ENCODE measurements at places on chromosomes 4 and X.
A peak's percentile ranks its signal among the peaks of the same experiment; 100 is the strongest.

DNA sequence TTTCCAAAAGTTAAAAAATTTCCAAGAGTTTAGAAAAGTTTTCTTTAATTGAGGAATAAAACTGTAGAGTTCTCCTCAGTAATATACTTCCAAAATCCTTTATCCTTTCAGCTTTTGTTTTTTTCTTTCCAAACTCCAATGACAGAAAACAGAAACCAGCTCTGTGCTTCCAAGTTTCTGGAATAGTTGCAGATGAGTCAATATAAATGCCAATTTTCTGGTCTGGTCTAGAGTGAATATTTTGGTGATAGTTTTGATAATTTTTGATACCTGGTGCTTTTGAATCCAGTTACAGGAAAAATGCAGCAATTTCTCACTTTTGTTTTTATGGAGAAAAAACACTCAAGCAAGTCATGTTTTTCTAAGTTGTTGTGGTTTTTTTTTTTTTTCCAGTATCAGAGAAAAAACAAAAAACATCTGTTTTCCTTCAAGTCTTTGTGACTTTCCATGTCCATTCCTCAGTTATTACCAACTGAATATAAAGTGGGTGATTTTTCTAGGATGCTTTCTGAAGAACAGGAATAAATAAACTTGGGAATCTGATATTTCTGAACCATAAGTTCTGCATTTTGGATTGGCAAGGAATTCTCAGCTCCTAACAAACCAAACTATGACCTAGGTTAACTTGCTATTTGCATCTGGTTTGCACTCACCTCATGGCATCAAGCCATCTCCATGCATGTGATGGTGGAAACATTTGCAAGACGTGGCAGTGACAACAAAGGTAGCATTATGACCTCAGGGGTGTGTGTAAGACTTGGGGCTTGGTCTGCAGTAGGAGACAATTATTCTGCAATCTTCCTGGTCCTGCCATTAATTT lies 139.1 kb downstream of the VEGFC start:
- no peak for DNase-seq

DNA sequence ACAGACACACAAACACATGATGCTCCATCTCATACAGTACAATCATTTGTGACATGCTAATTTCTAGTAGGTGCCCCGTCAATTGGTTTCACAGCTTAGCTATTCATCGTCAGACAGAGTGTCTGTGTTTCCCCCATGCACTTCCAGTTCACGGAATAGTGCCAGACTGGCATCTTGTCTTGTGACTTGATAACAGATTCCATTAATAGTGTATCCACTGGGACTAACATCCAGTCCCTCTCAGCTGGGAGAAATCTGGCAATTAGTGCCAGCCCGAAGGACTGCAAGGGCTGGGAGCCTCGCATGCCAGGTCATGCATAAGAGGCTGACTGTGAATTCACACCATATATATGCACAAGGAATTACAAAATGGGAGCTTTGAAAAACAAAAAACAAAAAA lies 20.2 kb upstream of the GATB start:
- DNase-seq = no peak

DNA sequence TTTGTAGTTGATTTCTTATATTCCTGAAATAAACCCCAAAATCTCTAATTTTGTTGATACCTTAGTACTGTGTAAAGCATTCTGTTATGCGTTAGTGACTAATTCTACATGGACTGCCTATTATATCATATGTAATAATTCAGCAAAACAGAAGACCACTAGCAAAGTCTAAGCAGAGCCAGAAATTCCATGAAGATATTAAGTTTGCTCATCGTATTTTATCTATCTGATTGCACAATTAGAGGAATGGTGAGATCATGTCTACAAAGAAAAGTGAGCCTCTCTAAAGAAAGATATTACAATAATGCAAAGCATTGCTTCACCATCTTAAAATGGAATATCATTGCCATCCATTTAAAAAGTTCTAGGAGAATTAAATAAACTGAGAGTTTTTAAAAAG lies 374.6 kb upstream of the SLC7A11 start:
- no peak for DNase-seq

- DNase-seq = no peak
Measured at GRCh38 chrX:132651421-132652086, 162.7 kb upstream of the MBNL3 start.

- DNase-seq = no peak
Measured at GRCh38 chr4:128572778-128573241, 236.7 kb upstream of the JADE1 start.

DNA sequence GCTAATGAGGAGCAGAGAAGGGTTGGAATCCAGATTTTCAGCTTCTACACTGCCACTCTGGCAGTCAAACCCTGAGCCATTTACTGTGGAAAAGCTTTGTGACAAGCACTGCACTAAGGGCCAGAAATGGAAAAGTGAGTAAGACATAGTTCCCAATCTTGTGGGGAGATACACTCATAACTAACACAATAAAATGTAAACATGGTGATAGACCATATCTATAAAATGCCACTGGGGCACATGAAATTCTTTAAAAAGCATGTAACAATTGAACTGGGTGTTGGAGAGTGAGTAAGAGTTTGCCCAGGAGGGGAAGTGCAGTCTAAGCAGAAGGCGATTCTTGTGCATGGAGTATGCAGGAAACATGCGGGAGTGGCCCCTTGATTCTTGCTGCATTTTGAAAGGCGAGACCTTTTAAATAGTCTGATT lies 32.0 kb upstream of the ANXA5 start:
- DNase-seq = no peak

- DNase-seq = no peak
Measured at GRCh38 chr4:106318511-106318910, 2.2 kb downstream of the AIMP1 start.

- DNase-seq = no peak
Measured at GRCh38 chr4:168507178-168507815, 10.4 kb downstream of the PALLD start.

- DNase-seq = peak; percentile 25
Measured at GRCh38 chr4:142840516-142841123, 5.5 kb downstream of the INPP4B start.

DNA sequence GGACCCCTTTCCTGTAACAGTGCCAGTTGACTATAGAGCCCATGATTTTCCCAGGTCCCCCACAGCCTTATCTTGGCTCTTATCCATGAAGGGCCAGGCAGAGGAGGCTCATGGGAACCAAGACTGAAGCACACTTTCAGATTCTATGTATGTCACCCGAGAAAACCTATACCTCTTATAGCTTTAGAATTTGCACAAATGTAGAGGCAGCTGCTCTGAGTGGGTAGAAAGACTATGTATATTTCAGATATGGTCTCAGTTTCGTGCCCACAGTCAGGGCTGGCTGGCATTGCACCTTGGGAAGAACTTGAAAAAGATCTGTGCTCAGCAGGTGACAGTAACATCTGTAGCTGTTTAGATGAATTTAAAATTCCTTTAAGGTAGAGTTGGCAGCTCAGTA lies 8.3 kb upstream of the LNX1 start:
- DNase-seq = no peak

GRCh38 chrX:110268886-110269285 lies 49.0 kb downstream of the AMMECR1 start:
- DNase-seq = no peak

DNA sequence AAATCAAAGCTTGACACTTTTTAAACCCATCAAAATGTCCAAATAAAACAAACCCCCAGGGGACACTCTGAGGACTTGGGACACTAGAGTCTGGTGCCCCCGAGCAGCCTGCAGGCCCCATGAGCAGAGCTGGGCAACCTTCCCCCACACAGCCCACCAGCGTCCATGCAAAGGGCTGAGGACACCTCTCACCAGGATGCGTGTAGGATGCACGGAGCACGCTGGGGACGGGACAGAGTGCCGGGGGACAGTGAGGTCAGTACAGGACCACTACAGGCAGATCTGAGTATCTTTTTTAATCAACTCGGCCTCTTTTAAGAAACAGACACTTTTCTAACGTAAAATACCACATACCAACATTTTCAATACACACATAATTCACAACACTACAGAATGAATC lies 6.9 kb downstream of the GAK start:
- DNase-seq = no peak

- DNase-seq = no peak
Measured at GRCh38 chr4:10130178-10130888, 13.7 kb upstream of the WDR1 start.

- DNase-seq = no peak
Measured at GRCh38 chr4:145867406-145867805, 71.2 kb downstream of the ZNF827 start.

DNA sequence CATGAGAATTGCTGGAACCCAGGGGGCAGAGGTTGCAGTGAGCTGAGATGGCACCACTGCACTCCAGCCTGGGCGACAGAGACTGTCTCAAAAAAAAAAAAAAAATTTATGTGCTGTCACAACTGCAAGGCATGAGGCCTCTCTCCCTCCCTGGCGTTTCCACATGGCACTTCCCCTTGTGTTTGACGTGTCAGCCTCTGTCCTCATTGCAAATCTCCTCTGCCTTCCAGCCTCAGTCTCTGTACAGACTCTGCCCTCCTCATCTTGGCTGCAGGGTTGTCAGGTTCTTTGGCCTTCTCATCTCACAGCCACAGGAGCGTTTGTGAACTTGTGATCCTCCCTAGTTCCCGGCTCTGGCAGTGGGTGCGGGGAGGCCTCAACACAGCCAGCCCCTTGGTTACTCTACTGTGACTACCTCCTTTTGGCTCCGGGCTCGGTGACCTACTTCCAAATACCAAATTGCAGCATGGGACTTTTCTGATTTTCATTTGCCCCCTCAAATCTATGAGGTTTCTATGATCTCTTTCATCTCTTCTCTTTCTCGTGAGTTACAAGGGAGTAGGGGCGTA lies 250.0 kb downstream of the CBR4 start:
- DNase-seq = no peak

DNA sequence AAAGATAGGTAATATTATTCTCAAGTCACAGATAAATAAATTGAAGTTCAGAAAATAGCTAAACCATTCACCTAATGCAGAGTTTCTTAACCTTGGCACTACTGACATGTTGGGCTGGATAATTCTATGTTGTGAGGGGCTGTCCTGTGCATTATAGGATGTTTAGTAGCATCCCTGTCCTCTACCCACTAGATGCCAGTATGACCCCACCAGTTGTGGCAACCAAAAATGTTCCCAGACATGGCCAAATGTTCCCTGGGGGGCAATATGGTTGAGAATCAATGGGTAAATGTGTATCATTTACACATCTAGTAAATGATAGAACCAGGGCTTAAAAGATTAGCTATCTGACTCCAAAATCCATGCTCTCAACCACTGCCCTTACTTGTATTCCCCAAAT lies 140.9 kb downstream of the COL4A6 start:
- no peak for DNase-seq

GRCh38 chr4:2799224-2799911 lies 6.5 kb downstream of the SH3BP2 start:
- no peak for DNase-seq

DNA sequence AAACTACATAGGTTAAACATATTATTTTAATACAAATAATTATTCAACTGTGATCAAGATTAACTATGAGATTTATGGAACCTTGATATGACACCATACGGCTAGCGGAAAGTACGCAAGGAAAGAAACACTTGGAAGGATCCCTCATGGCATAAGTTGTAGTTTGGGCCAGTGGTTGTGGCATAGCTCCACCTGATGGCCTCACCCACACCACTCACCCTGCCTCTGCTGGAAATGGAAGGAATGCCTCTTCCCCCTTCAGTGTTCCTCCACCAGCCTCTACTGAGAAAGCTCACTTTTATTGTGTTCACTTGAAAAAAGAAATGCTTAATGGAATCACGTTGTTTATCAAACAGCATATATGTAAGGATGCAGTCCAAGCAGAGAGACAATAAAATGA lies 86.4 kb downstream of the BMP15 start:
- no peak for DNase-seq

GRCh38 chr4:182807346-182807745 lies 109.8 kb downstream of the DCTD start:
- no peak for DNase-seq

DNA sequence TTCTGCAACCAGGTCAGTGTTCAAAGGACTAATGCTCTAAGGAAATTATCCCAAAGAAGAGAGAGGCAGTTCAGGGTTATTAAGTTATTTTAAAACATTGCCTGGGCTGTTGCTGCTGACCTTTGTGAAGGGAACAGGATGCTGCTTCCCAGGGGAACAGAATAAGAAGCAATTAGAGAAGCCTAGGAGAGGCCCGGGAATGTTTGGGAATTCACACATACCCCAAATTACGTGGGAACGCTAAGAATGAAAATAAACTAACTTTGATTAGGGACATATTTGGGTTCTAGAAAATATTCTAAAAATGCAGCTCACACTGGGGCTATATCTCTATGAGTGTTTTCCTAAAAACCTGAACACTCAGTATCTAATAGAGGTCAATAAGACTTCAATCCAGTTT lies 243.1 kb upstream of the FTHL17 start:
- no peak for DNase-seq

GRCh38 chrX:37905436-37906147 lies 58.2 kb upstream of the DYNLT3 start:
- DNase-seq = peak; percentile 32

GRCh38 chr4:106909486-106910188 lies 126.5 kb downstream of the DKK2 start:
- no peak for DNase-seq

DNA sequence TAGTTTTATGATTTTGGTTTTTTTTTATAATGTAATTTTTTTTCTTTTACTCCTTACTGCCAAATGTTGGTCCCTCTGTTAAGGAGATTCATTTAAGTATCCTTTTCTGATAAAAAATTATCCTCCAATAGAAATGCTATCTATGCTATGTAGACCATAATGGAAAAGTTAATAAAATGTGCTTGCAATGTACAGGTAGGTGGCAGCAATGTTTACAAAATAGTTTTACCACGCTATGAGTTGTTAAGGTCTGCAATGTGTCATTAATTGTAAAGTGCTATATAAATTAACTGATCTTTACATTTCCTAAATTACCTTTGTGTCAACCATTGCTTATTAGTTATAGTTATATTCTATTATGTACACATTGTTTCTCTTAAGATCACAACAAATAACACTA lies 3.8 kb upstream of the CENPC start:
- no peak for DNase-seq

DNA sequence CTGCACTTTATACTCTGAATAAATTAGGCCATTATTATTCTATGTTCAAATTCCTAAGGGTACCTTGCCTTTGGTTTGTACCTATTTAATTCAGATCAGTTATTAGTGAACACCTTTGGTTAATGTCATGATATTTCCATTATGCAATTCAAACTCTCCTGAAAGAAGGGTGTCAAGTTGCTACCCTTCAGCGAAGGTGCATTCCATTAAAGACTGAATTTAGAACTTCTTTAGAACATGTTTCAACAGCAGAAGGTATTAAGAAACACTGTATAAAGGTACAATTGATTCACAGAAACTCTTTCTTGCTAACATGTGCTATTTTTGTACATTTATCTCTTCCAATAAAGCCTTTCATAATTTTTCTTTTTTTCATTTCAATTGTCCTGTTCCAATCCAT lies 1545.4 kb upstream of the PCDH10 start:
- no peak for DNase-seq

- peak; percentile 44 for DNase-seq
Measured at GRCh38 chrX:124388562-124388961, 42.2 kb downstream of the SH2D1A start.

Data from NCI-H446 treated with DMSO at 0.1 percent for 48 hours (cell line).